ENCODE measurements at places on chromosomes 16 and 17.

DNA sequence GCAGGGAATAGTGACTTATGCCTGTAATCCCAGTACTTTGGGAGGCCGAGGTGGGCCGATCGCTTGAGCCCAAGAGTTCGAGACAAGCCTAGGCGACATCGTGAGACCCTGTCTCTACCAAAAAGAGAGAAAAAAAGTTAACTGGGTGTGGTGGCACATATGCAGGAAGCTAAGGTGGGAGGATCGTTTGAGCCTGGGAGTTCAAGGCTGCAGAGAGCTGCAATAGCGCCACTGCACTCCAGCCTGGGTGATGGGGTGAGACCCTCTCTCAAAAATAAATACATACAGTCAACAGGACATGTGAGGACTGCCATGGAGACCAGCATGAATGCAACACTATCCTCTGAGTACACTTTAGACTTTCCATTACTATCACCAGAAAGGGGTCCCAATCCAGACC lies 15.4 kb upstream of the ST6GALNAC2 start:
- DNase-seq, result no peak

GRCh38 chr16:87580855-87581261 lies 21.4 kb upstream of the JPH3 start:
- peak; percentile 15 for DNase-seq

DNA sequence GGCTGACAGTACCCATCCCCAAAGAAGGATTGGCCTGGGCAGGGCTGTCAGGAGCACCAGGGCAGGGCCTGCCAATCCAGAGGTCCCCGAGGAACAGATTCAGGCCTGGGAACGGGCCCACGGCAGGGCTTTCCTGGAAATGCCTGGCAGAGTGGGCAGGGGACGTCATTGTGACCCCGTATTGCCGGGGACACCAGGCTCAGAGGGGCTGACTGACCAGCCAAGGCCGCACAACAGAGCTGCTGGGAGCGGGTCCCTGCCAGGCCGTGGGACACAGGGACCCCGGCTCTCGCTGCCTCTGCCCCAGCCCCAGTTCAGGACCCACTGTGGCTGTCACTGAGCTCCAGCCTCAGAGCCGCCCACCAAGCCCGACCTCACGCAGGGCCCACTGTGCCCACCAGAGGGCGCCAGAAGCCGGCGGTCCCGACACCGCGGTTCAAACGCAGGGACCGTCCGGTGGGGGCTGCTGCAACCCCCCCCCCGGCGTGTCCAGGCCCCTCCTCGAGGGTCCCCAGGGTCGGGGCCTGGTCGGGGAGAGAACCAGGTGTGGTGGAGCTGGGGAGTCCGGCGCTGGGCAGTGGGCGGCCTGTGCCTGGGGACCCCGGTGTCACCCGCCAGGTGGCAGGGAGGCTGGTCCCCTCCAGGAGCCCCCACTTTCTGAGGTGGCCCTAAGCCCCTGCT lies 15.2 kb upstream of the SSTR5 start:
- peak; percentile 43 for DNase-seq

GRCh38 chr17:80959330-80960036 lies 32.2 kb upstream of the CHMP6 start:
- no peak for DNase-seq

- DNase-seq, result no peak
These were observed 77.0 kb upstream of the CA10 start for GRCh38 chr17:52235516-52235915.

DNA sequence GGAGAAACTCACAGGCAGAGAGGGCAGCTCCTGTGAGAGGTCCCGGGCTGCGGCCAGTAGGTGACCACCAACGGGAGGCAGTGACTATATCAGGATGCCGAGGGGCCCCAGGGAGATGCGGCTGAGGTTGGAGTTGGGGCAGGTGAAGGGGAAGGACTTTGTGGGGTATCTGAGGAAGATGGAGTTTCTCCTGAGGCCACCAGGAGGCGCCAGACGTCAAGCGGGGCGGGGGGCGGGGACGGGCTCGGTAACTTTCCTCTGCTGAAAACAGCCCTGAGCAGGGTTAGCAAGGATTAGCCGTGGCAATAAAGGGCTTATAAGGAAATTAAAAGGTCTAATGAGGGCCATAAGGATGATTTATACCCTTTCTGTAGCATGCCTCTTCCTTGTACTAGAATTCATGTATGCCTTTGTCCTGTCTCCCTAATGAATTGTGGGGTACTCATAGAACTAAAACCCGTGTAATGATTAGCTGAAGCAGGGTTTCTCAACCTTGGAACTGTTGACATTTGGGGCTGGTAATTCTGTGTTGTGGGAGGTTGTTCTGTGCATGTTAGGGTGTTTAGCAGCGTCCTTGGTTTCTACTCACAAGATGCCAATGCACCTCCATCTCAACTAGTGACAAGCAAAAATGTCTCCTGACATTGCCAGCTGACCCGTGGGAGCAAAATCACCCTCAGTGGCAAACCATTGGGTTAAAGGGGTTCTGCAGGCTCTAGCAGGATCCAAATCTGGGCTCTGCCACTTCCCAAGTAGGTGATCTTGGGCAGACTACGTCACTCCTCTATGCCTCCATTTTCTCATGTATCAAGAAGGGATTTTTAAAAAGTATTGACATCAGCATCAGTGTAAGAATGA lies 74.8 kb upstream of the GRIN2A start:
- peak; percentile 59 for DNase-seq

DNA sequence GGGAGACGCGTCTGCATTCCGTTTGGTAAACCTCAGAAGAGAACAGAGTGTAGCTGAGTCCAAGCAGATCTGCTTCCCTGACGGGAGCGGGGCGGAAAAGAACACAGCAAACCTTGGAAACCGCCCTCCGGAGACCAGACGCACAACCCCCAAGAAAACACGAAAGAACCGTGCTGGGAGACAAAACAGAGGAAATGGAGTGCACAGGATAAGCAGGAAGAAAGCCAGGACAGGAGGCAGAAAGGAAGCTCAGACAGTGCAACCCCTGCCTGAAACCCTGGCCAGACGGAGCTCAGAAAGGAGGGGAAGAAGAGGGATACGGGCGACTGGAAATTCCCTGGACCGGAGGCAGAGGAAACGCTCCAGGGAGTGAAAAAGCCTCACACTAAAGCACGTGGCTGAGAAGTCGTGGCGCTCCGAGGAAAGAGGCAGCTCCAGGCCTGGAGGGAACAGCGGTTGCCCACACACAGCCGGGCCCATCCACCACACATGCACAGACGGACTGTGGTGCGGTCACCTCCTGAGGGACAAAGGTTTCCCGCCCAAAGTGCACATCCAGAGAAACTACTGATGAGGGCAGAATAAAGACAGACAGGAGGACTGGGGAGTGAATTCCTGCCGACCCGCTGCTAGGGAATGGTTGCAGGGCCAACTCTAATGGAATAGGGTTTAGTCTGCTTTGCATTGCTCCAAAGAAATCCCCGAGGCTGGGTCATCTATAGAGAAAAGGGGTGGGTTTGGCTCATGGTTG lies 10.2 kb downstream of the DPEP1 start:
- no peak for DNase-seq

Measured in NAMALWA (cell line).